Activated CD4-positive, alpha-beta T cell treated with anti-CD3 and anti-CD28 coated beads, Interleukin-2, amount 50 U/mL, for 16 hours (primary cell): ENCODE measurements at places on chromosomes 7 and 10.
A peak's percentile ranks its signal among the peaks of the same experiment; 100 is the strongest.

DNA sequence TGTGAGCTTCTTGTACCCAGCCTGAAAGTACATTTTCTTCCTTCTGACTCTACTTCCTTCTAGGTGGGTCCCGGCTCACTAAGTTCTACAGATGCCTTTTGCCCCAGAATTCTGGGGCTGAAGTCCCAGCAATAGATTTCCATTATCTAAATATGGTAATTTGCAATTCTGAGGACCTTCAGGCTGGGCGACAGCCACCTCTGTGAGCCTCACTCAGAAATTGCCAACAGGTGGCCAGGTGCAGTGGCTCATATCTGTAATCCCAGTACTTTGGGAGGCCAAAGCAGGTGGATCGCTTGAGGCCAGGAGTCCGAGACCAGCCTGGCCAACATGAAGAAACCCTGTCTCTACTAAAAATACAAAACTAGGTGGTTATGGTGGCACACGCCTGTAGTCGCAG lies 23.7 kb downstream of the CREM start:
- DNase-seq, result no peak

DNA sequence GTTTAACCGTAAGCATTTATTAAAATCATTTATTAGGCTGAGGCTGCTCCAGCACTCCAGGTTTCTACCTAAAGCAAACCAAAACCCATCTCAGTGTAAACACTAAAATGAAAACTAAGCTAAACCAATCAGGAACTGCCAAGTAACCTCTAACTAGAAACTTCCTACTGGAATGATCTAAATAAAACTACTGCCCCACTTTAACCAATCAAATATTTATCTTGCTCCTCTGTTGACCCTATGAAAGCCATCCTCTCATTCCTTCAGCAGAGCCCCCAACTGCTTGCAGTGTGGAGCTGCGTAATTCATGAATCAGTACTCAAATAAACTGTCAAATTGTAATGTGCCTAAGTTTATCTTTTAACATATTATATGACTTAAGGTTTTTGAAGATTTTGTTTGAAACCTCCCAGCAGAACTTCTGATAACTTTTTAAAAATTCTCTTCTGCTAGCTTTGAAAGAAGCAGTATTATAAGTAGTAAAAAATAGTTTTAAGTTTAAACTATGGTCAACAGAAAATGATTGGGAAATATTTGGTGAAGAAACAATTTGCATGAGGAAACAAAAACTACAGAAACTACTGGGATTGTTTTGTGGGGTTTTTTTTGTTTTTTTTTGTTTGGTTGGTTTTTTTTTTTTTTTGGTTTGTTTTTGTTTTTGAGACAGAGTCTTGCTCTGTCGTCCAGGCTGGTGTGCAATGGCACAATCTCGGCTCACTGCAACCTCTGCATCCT lies 47.4 kb downstream of the GPR37 start:
- DNase-seq, result no peak

DNA sequence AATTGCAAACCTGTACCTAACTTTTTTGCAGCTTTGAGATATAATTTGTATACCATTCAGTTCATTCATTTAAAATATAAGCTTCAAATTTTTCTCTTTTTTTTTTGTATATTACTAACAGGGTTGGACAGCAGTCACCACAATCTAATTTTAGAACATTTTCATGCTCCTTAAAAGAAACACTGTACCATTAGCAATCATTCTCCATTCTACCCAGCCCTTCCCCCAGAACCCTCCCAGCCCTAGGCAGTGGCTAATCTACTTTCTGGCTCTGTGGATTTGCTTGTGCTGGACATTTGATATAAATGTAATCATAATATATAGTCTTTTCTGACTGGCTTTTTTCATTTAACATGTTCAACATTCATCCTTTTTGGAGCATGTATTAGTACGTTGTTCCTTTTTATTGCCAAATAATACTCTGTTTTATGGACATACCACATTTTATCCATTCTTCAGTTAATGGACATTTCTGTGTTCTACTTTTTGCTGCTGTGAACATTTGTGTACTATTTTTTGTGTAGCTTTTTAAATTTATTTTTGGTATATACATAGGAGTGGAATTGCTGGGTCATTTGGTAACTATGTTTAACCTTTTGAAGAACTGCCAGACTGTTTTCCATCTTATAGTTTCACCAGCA lies 40.9 kb upstream of the ST7 start:
- DNase-seq, result no peak

DNA sequence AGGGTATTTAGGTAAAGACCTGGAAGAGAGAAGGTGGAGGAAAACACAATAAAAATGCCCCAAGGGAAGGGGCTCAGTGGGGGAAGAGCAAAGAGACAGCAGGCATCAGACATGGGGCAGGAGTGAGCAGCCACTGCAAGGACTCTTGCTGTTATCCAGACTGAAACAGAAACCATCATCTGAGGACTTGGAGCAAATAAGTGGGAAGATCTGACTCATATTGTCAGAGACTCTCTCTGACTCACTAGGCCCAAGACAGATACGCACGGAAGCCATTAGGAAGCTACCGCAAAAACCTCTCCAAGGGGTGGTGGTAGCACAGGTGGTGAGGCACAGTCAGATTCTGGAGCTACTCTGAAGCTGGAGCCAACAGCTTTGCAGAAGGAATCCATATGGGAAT lies 110.7 kb downstream of the RNF32 start:
- DNase-seq, result peak; percentile 91

- no peak for DNase-seq
These were observed 618.5 kb upstream of the ANKRD30A start for GRCh38 chr10:36506697-36507496.

GRCh38 chr7:101536232-101536631 lies 92.9 kb downstream of the MYL10 start:
- no peak for DNase-seq

- DNase-seq, result no peak
These were observed 1007.3 kb upstream of the CELF2 start for GRCh38 chr10:10010397-10010796.

GRCh38 chr10:101779544-101780186 lies 3.6 kb downstream of the NPM3 start:
- peak; percentile 89 for DNase-seq
